ENCODE measurements at places on chromosomes 6 and 20.

DNA sequence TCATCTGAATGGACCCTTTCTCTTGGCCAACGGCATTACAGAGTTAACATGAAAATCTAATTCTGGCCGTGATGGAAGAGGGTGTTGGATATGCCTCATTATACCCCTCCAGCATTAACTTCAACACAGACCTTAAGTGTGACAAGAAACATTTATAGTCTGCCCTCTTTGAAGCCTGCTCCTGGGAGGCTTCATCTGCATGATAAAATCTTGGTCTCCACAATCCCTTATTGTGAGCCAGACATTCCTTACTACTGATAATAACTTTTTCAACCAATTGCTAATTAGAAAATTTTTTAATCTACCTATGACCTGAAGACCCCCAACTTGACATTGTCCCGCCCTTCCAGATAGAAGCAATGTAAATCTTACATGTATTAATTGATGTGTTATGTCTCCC lies 9.3 kb upstream of the HBS1L start:
- DNase-seq = no peak

DNA sequence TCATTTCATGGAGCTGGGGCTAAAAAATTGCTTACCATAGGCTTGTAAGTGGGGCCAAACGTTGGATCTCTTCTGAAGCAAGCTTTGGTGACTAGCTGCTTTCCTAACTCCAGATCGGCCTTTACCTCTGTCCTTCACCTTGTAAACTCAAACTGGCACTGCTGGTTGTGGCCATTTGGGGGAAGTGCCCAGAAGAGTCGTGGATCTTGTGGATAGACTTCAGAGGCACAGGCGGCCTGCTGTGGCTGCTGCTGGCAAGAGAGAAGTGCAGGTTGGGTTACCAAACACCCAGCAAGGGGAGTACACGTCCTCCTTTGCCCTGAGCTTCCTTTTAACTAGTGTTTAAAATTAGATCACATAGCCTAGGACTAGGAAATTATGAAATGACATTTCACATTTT lies 36.8 kb upstream of the KLHL31 start:
- DNase-seq = no peak

GRCh38 chr20:11808841-11809240 lies 108.9 kb upstream of the BTBD3 start:
- no peak for DNase-seq

GRCh38 chr6:168844821-168845609 lies 404.0 kb downstream of the SMOC2 start:
- DNase-seq = no peak

- no peak for DNase-seq
These were observed 116.4 kb downstream of the AKAP7 start for GRCh38 chr6:131251590-131252199.

- no peak for DNase-seq
These were observed 82.7 kb downstream of the DLL1 start for GRCh38 chr6:170208182-170208601.
